Kidney (tissue), 22 donors: ENCODE measurements at places on chromosomes 1 and 21. TPM values are rescaled to one million over a fixed set of nuclear protein-coding genes. Genes with fewer than 3 reads are reported as not detected.

Gene ERO1B
- 9.9 TPM for total RNA-seq

Gene HLX
- total RNA-seq: 8.2 TPM

Gene KCNN3
- 5.6 TPM for total RNA-seq

- DNase-seq: no peak
- no peaks in the 10 kb centered on the region for H3K27me3 ChIP-seq
- H3K36me3 ChIP-seq: no peaks in the 10 kb centered on the region
- no peaks in the 10 kb centered on the region for H3K4me1 ChIP-seq
- H3K4me3 ChIP-seq: no peak overlapping the region
Observed at GRCh38 chr1:17404820-17405219, 32.8 kb downstream of the PADI6 start.

DNA sequence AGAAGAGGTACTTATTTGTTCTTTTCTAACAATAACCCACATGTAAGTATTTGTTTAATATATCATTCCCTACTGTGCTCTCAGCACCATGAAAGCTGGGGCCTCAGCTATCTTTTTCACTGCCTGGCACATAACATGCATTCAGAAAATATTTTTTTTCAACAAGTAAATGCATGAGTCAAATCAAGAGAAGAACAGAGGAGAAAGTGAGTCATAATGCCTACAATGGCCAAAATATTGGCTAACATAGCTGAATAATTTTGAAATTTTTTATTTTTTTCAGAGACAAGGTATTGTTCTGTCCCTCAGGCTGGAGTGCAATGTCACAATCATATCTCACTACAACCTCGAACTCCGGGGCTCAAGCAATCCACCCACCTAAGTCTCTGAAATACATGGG is 252.2 kb upstream of the ADAMTS5 start:
- no peaks in the 10 kb centered on the region for H3K27me3 ChIP-seq
- no peaks in the 10 kb centered on the region for H3K36me3 ChIP-seq
- H3K27ac ChIP-seq: no peak overlapping the region
- H3K4me1 ChIP-seq: no peaks in the 10 kb centered on the region
- no peak overlapping the region for H3K4me3 ChIP-seq

- DNase-seq: no peak
- H3K4me1 ChIP-seq: no peaks in the 10 kb centered on the region
- no peak within 1 kb of the TSS for H3K4me3 ChIP-seq
- H3K27me3 ChIP-seq: no peaks in the 10 kb centered on the region
Observed at GRCh38 chr1:152159144-152159543, at the start of gene RPTN. Gene RPTN, minus strand, starts transcription at chr1:152159228. Its CDS starts 1,339 bp downstream, at chr1:152157889.
